Mesothelial cell of epicardium (in vitro differentiated cells): ENCODE measurements at places on chromosomes 1 and 21.

DNA sequence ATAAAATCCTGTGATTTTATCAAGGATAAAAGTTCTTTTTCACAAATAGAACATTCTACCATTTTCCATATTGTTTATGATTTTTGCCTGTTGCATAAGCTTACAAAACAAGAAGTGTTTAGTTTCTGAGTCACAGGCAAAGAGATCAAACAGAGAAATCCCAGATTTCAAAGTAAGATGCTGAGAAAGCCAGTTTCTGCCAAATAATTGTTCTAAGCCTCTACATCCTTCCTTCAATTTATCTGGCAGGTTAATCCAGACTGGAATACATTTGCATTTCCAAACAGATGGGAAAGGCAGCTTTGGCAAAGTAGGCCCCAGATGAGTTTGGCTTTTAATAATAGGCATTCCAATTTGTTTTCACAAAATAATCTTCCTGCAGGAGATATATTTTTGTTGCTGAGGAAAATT, 2.5 kb downstream of the SLC1A7 start:
- no peak for DNase-seq

- no peak for DNase-seq
These were observed 96.9 kb upstream of the AKT3 start for GRCh38 chr1:243946946-243947345.

DNA sequence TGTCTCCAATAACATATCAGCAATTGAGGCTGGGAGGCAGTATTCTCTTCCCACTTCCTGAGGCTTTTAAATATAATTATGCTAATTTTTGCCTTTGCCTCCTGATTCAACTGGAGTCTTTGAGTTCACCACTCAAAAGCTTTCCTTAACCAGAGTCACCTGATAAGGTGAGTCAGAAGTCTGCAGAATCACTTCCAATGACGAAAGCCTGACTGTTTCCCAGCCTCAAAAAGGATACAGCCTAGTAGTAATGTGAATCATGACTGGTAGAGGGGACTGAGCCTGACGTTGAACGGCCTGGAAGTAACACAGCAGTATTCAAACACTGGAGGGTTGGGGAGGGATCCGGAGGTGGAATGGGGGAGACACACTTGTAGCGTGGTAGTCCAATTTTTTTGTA, 10.4 kb upstream of the MRPL9 start:
- DNase-seq: no peak

GRCh38 chr1:198563583-198563982, 23.1 kb upstream of the ATP6V1G3 start:
- no peak for DNase-seq

- no peak for DNase-seq
These were observed 8.9 kb downstream of the COL9A2 start for GRCh38 chr1:40308036-40308727.

DNA sequence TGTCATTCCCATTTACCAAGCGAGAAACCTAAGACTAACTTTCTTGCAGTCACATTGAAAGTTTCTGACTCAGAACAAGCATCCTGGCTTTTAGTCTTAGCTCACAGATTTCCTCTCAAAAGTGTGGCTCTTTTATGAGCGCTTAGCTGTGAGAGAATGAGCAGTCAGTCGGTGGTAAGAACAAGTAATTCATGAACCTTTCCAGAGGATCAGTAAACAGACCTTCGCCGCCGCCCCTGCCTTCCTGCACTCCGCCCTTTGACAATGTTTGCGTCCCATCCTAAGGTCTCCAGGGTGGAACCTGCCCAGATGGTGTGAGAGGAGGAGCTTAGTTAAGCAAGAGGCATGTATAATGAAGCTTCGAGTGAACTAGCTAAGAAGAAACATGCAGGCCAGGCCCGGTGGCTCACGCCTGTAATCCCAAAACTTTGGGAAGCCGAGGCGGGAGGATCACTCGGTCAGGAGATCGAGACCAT, 142.4 kb downstream of the GLUL start:
- no peak for DNase-seq

DNA sequence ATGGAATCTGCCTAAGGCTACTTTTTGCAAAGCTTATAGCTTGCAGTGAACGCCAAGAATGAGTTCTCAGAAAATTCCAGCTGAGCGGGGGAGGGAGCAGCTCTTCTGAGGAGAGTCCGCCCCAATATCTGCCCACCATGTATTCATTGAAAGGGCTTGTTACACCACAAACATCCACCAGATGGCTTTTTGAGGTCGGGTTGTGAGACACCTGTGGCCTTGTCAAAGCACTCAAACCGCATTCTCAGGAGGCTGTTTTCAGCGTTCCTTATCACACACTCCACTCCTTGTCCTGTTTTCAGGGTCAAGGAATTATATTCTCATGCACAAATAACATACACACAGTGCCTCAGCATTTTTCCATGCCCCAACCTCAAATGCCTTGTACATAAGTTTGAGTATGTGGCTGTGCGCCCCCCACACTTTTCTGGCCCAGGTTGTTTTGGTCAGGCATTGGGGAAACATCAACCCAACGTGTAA, 3.9 kb upstream of the C4BPB start:
- peak; percentile 58 for DNase-seq

DNA sequence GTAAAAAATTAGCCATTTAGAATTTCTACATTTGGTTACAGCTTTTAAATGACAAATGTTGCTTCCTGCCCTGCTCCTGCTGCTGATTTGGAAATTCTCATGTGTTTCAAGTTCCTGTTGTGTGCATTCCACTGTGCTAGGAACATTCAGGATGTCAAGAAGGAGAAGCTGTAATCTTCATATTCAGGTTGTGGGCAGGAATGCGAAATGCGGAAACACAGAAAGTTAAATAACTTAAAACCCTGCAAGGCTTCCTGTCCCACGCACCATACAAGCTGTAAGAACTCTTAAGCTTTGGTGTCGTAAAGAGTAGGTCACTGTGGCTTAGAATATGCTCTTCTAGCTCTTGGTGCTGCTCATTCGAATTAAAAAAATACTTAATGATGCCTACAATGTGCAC, 52.6 kb downstream of the S100B start:
- DNase-seq: no peak

DNA sequence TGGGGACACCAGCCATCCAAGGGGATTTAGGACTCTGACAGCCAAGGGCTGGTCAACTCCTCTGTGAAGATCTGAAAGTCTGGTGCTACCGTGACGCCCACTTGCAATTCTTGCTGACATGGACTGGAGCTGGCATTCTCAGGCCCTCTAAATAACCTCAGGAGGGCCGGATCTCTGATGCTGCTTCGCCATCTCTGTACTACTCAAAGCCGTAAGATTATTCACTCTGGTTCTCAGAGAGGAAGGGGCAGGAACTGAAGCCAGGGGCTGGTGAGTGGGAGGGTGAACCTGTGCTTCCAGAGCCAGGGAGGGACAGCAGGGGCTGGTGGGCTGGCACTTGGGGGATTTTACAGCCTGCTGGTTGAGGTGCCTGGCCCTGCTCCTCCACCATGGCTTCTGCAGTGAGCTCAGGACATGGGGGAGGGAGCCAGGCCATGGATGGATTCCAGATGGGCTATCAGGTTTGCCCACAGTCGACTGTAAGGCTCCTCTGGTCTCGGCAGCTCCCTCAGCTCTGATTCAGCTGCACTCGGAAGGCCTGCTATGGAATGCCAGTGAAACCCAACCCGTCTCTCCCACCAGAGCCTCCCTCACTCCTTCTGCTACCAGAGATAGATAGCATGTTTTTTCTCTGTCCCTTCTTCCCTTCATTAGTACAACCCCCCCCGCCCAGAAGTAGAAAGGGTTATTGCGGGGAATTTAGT, 84.5 kb downstream of the PLXNA2 start:
- no peak for DNase-seq

DNA sequence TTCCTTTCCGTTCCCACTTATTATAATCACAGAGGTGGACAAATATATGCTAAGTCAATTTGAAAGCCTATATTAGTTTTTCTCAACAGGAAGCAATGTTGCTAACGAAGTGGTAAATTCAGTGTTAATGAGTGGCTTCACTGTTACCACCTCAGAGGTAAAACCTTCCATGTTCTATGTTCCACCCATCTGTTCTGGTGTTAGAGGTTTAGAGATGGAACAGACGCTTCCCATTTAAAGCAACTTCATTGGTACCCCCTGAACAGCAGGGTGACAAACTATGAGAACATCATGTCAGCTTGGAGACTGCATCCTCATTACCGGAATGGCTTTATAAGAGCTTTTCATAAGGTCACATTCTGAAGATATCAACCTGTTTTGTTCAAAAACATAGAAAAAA, 77.9 kb downstream of the ZNF644 start:
- DNase-seq: no peak

- no peak for DNase-seq
These were observed 54.9 kb upstream of the LAMC2 start for GRCh38 chr1:183131166-183131565.

GRCh38 chr1:167791281-167792187, 69.8 kb downstream of the MPZL1 start:
- DNase-seq: no peak

DNA sequence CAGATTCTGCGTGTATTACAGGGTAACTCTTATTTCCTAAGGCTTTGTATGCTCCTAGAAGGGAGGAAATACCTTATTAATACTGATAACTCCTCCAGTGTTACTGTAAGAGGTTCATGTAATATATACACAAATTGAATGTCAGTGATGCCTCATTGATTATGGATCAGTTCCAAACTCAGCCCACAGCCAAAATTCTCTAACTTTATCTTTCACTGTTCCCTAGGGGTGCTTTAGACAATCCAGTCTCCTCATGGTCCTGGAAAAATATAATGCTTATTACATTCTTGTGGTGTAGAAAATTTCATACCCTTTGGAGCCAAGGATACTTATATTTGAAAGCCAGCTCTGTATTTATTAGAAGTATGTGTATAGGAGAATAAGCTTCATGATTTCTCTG, 73.0 kb downstream of the NGF start:
- no peak for DNase-seq

- no peak for DNase-seq
These were observed 13.0 kb downstream of the IFI6 start for GRCh38 chr1:27658951-27659496.

GRCh38 chr21:29805105-29805504, 134.7 kb downstream of the GRIK1 start:
- DNase-seq: no peak

DNA sequence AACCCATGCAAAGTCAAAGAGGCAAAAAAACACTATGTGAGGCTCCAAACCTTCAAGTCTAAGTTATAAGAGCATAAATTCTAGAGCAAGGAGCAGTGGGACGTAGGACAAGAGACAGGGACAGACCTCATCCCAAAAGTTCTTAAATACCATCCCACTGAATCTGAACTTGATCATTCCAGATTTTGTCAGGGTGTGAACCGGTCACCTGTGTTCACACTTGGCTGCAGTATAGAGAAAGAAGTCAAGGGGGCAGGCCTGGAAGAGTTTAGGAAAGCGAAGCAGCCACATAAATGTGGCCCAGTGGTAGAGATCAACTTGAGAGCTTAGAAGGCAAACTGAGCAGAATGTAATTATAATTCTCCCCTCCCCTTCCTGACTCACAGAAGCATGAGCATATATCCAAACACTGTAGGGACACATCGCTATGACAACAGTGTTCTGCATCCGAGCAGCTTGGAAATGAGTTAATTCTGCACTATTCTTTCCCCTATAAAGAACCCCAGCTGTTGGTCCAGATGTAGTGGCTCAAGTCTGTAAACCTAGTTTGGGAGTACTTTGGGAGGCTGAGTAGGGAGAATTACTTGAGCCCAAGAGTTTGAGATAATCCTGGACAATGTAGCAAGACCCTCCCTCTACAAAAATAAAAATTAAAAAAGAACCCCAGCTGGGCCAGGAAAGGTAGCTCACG, 2.7 kb downstream of the AKR7A2 start:
- no peak for DNase-seq

- no peak for DNase-seq
These were observed 72.6 kb downstream of the TTC3 start for GRCh38 chr21:37145635-37146111.

DNA sequence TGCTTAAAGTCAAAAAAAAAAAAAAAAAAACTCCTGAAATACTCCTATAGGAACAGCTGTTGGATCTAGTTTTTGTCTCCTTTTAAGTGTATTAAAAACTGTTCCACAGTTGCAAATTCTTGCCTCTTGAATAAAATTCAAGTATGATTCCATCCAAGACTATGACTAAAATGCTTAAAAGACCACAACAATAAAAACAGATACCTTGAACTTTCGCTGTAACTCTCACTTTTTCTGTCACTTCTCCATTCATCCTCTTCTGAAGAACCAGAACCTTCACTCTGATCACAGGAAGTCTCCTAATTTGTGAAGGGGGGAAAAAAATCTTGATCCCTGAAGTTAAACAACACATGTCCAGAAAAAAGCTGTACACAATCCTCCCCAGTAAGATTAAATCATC, 55.0 kb upstream of the PSMG1 start:
- DNase-seq: no peak

GRCh38 chr1:86741947-86742572, 37.7 kb downstream of the SH3GLB1 start:
- DNase-seq: no peak

- DNase-seq: no peak
These were observed 41.5 kb upstream of the MRPS6 start for GRCh38 chr21:34031835-34032370.

DNA sequence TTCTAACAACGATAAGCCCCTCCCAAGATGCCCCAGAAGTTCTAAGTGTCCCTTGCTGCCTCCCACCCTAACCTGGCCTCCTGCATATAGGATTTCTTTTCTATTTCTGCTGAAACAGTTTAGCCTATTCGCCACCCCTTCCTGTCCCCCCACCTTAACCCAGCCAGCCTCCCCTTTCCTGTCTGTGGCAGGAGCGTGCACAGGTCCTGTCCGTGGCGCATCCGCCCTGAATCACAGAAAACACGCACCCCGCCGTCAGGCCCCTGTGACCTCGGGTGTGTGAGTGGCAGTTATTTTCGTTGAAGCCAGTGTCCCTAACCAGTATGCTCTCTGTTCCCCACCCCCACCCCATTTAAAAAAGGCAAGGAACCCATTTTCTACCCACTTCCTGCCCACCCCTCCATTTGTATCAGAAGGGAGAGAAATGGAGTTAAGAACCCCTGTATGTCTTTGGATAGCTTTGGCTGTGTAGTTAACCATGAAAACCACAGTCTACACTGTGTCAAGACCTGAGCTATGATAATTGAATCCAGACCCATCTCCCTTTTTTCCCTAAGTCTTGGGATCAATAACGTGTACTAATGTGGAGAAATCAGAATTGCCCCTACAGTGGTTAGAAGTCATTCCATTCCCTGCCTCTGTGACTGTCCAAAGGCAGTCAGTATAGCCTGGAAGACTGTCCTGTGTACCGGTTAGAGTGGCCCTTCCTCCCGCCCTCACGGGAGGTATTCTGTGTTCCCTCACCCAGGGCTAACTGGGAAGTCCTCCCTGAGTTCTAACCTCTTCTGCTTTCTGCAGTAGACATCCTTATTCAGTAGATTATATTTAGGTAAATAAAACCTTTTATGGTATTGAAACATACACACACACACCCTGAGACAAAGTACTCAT, 1.8 kb downstream of the PLEKHO1 start:
- no peak for DNase-seq

- DNase-seq: peak; percentile 47
These were observed 406.5 kb downstream of the DUSP10 start for GRCh38 chr1:221335161-221336101.

- DNase-seq: no peak
These were observed 595.5 kb downstream of the RWDD3 start for GRCh38 chr1:95829556-95829955.

- DNase-seq: no peak
These were observed 95.1 kb downstream of the LIPI start for GRCh38 chr21:14115646-14116045.
